ENCODE measurements at places on chromosomes 13 and 19. TPM values are rescaled to one million over a fixed set of nuclear protein-coding genes. Genes with fewer than 3 reads are reported as not detected.

DNA sequence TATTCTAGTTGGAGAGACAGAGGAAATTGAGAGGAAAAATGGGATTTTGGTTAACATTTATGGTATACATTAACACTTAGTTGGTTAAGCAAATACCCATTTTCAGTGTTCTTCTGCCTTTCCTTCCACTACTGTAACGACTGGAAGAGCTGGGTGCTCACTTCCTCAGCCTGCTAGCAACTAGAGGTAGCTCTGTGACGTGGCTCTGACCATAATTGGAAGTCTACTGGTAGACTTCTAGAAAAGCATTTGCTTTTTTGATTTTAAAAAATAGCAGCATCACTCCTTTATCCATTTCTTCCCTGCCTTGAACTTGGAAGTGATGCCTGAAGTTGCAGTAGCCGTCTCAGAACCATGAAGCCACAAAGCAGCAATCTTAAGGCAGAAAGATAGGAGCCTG lies 15.9 kb downstream of the NHLRC3 start:
- no peaks in the 10 kb centered on the region for H3K4me1 ChIP-seq
- no peak for DNase-seq
- peaks cover 1% of the 10 kb centered on the region for H3K36me3 ChIP-seq
- no peak overlapping the region for H3K27ac ChIP-seq
- no peaks in the 10 kb centered on the region for H3K27me3 ChIP-seq
- no peak overlapping the region for H3K4me3 ChIP-seq

DNA sequence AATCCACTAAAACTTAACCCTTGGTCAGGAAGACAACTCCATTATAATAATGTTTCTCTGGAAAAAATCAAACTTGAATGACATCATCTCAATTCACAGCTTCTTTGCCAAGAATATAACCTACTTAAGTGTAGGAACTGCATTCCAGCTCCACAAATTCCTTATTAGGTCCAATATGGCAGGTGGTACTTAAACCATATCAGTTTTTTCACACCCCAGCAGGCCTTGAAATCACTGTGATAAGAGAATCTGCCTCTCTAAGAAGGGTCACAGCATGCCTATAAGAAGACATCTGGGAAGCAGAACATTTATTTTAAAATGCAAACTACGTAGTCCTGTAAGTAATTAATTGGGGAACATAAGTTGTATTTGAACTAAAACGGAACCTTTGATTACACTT lies 687.8 kb downstream of the DIAPH3 start:
- no peak overlapping the region for H3K27ac ChIP-seq
- DNase-seq: no peak
- H3K4me3 ChIP-seq: no peak overlapping the region
- H3K27me3 ChIP-seq: no peaks in the 10 kb centered on the region
- no peaks in the 10 kb centered on the region for H3K36me3 ChIP-seq
- no peaks in the 10 kb centered on the region for H3K4me1 ChIP-seq

DNA sequence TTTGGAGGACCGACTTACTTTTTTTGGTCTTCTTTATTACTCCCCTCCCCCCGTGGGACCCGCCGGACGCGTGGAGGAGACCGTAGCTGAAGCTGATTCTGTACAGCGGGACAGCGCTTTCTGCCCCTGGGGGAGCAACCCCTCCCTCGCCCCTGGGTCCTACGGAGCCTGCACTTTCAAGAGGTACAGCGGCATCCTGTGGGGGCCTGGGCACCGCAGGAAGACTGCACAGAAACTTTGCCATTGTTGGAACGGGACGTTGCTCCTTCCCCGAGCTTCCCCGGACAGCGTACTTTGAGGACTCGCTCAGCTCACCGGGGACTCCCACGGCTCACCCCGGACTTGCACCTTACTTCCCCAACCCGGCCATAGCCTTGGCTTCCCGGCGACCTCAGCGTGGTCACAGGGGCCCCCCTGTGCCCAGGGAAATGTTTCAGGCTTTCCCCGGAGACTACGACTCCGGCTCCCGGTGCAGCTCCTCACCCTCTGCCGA lies 409 bp downstream of the FOSB start:
- no peak for DNase-seq
- H3K36me3 ChIP-seq: no peaks in the 10 kb centered on the region
- H3K27ac ChIP-seq: peak overlapping the region; percentile 100
- no peaks in the 10 kb centered on the region for H3K27me3 ChIP-seq
- H3K4me3 ChIP-seq: peak overlapping the region; percentile 75
- peaks cover 57% of the 10 kb centered on the region for H3K4me1 ChIP-seq

- no peak overlapping the region for H3K4me3 ChIP-seq
- H3K27me3 ChIP-seq: no peaks in the 10 kb centered on the region
- H3K36me3 ChIP-seq: no peaks in the 10 kb centered on the region
- no peak for DNase-seq
- peaks cover 7% of the 10 kb centered on the region for H3K4me1 ChIP-seq
- H3K27ac ChIP-seq: no peak overlapping the region
Observed at GRCh38 chr13:20219577-20219976, 12.5 kb downstream of the GJB6 start.

Gene EFNA2
- not detected for polyA plus RNA-seq

Gene ACER1
- polyA plus RNA-seq: not detected

DNA sequence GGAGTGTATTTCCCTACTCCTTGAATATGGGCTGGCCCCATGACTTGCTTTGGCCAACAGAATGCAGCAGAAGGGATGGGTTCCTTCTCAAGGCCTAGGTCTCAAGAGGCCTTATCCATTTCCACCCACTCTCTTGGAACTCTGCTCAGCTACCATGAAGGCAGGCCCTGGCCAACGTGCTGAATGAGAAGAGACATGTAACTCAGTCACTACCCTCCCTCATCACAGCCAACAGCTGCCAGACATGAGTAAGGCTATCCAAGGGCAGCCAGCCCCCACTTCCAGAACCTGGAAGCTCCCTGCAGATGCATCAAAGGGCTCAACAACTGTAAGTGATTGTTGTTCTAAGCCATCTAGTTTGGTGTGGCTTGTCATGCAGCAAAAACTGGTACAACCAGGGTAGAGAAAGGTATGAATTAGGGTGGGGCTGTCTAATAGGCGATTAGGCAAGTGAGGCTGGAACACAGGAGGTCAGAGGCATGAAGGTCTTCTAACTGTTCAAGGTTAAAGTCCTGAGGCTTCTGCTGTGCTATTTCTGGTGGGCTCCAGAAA lies 1.4 kb upstream of the RASL11A start:
- peaks cover 4% of the 10 kb centered on the region for H3K27me3 ChIP-seq
- H3K27ac ChIP-seq: no peak overlapping the region
- H3K4me1 ChIP-seq: peaks cover 6% of the 10 kb centered on the region
- no peak overlapping the region for H3K4me3 ChIP-seq

DNA sequence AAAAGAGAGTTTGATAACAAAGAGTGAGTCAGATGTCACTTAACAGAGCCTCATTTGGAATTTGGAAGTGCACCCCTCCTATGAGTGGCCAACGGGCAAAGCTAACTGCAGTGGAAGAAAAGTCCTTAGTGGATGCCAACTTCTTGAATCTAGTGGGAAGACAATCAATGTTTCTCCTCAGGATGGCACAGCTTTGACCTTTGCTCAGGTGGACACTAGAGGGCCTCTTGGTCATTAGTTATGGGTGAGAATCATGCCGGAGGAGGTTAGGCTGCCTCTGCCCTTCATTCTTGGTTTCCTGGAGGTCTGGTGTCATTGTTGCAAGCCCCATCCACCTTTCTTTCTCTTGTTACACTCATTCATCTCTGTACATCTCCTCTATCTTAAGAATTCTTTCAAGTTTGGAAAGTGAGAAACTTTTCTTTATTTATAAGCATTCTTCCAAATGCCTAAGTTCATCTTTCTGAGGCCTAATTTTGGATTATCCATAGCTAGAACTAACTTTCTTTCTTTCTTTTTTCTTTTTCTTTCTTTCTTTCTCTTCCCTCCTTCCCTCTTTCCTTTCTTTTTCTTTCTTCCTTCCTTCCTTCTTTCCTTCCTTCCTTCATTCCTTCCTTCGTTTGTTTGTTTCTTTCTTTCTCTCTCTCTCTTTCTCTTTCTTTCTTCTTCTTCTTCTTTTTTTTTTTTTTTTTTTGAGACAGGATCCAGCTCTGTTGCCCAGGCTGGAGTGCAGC lies 327.2 kb upstream of the TSHZ3 start:
- H3K4me1 ChIP-seq: no peaks in the 10 kb centered on the region
- no peak for DNase-seq

DNA sequence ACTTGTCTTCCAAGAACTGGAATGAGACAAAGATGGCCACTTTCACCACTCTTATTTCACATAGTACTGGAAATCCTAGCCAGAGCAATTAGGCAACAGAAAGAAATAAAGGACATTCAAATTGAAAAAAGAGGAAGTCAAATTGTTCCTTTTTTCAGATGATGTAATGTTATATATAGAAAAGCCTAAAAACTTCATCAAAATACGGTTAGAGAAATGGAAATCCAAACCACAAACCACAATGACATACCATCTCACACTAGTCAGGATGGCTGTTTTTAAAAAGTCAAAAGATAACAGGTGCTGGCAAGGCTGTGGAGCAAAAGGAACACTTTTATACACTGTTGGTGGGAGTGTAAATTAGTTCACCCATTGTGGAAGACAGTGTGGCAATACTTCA lies 113.3 kb upstream of the SPRY2 start:
- no peak overlapping the region for H3K4me3 ChIP-seq
- no peaks in the 10 kb centered on the region for H3K27me3 ChIP-seq
- H3K27ac ChIP-seq: peak overlapping the region; percentile 27
- H3K4me1 ChIP-seq: peaks cover 36% of the 10 kb centered on the region
- no peaks in the 10 kb centered on the region for H3K36me3 ChIP-seq

DNA sequence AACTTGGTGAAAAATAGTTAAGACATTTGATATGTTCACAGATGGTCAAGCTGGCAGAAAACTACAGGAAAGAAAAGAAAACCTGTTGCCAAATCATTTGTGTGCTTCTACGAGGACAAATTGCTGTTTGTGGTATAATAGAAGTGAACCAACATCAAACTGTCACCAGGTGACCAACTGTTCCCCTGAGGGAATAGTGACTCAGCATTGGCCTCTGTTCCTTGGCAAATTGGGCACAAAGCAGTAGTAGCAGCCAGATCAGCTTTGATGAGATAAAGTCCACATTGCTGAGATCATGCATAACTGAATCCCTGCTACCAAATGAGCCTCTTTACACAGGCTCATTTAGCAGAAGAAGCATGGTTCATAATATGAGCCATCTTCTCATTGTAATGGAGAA lies 103.5 kb downstream of the POSTN start:
- no peaks in the 10 kb centered on the region for H3K36me3 ChIP-seq
- no peaks in the 10 kb centered on the region for H3K4me1 ChIP-seq
- DNase-seq: no peak
- no peaks in the 10 kb centered on the region for H3K27me3 ChIP-seq
- no peak overlapping the region for H3K4me3 ChIP-seq
- no peak overlapping the region for H3K27ac ChIP-seq

- no peaks in the 10 kb centered on the region for H3K27me3 ChIP-seq
- no peak overlapping the region for H3K4me3 ChIP-seq
- DNase-seq: no peak
- H3K36me3 ChIP-seq: peaks cover 63% of the 10 kb centered on the region
- H3K4me1 ChIP-seq: no peaks in the 10 kb centered on the region
Observed at GRCh38 chr13:24458736-24459135, 53.8 kb downstream of the PARP4 start.

DNA sequence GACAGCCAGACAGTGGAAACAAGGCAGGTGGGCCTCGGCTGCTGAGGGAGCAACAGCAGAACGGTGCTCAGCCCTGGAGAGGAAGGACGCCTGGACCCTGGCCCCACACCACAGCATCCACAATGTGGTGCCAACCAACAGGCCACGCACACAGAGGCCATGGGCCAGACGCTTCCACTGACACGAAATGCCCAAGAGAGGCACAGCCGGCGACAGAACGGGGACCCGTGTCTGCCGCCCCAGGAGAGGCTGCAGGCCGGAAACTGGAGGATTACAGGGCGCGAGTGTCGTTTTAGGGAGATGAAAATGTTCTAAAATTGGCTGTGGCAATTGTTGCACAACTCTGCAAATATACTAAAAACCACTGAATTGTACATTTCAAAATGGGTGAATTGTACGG lies 69.7 kb downstream of the RASA3 start:
- no peak for DNase-seq
- H3K36me3 ChIP-seq: peaks cover 28% of the 10 kb centered on the region
- H3K27ac ChIP-seq: no peak overlapping the region
- no peaks in the 10 kb centered on the region for H3K27me3 ChIP-seq

GRCh38 chr19:3543150-3544057 lies 4.4 kb downstream of the TEKTIP1 start:
- DNase-seq: no peak
- no peak overlapping the region for H3K27ac ChIP-seq

Gene DKKL1
- polyA plus RNA-seq: 1.6 TPM

DNA sequence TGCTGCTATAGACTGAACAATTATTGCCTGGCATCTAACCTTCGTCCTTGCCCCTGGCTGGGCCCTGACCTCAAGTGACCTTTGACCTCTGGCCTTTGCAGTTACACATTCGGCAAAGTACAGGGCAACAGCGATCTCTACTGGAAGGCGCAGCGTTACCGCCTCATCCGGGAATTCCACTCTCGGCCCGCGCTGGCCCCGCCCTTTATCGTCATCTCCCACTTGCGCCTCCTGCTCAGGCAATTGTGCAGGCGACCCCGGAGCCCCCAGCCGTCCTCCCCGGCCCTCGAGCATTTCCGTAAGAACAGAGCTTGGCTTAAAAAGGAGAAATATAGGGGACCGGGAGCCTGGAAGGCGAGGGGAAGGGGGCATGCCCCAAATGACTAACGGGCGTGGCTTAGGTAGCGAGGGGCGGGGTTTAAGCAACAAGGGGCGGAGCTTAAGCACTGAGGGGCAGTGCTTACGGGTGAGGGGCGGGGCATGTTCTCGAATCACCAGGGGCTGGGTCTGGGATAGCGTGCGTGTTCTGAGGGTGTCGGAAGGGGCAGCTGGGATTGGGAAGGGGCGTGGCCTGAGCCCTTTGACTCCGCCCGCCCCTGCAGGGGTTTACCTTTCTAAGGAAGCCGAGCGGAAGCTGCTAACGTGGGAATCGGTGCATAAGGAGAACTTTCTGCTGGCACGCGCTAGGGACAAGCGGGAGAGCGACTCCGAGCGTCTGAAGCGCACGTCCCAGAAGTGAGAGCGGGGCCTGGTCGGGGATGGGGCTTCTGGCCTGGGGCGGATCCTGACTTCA lies 52.7 kb downstream of the TRPM4 start:
- H3K4me1 ChIP-seq: peaks cover 37% of the 10 kb centered on the region
- no peaks in the 10 kb centered on the region for H3K27me3 ChIP-seq
- peak; percentile 62 for DNase-seq
- no peaks in the 10 kb centered on the region for H3K36me3 ChIP-seq
- H3K4me3 ChIP-seq: no peak overlapping the region

GRCh38 chr13:112330479-112331381 lies 45.4 kb upstream of the SPACA7 start:
- no peaks in the 10 kb centered on the region for H3K4me1 ChIP-seq
- H3K36me3 ChIP-seq: no peaks in the 10 kb centered on the region
- no peak overlapping the region for H3K4me3 ChIP-seq
- no peak for DNase-seq
- H3K27ac ChIP-seq: no peak overlapping the region
- no peaks in the 10 kb centered on the region for H3K27me3 ChIP-seq

Gene AZU1
- 0.59 TPM for polyA plus RNA-seq

DNA sequence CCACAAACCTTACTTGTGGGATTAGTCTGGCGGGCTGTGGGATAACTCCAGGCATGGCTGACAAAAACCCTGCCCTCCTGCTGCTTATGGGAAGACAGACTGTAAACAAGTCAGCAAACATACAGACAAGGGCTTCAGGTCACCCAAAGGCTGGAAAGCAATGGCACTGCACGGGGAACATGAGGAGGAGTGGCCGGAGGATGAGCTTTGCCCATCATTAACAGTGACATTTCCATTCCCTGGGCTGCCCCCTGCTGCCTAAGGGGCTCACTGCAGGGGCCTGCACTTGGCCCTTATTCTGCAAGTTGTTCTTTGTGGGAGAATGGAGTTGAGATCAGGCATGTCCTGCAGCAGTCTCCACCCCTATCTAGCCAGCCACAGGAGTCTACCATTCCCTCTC lies 91.3 kb downstream of the UQCRFS1 start:
- H3K4me3 ChIP-seq: no peak overlapping the region
- no peaks in the 10 kb centered on the region for H3K4me1 ChIP-seq
- no peaks in the 10 kb centered on the region for H3K27me3 ChIP-seq
- H3K36me3 ChIP-seq: no peaks in the 10 kb centered on the region
